ENCODE measurements at places on chromosomes 16 and 17.
A peak's percentile ranks its signal among the peaks of the same experiment; 100 is the strongest.

DNA sequence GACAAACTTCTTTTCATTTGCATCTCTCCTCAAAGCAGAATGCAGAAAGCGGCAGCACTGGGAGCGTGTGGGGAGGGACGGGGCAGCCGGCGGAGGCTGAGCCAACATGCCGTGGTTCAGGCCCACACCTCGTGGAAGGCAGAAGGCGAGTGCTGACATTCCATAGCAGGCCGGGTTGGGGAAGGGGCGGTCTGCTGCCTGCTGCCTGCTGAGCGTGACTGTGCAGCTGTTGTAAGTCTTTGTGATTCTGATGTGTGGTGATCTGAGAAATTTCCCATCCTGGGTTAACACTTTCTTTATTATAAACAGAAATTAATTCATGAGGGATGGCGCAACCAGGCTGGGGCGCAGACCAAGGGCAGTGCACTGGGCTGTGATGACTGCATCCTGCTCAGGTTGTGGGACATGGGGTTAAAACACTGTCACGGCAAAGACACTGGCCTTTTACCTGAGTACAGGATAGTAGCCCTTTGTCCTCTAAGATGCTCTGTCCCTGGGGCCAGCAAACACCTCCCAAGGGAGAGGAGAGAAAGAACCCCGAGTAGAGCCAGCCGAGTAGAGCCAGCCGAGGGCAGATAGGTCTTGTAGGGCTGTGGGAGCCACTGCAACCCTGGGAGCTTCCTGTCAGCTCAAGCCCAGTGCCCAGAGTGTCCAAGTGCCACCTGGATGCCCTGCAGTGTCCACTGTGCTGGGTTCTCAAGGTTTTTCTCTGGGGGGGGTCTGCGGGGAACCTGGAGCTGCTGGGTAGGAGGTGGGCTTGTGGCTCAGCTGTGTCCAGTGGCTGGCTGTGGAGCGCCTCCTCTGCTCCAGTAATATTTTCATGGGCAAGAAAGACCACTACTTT is 8.8 kb upstream of the DNASE1 start:
- DNase-seq = no peak

- DNase-seq = no peak
Measured at GRCh38 chr16:85588562-85589503, 24.3 kb upstream of the GSE1 start.

DNA sequence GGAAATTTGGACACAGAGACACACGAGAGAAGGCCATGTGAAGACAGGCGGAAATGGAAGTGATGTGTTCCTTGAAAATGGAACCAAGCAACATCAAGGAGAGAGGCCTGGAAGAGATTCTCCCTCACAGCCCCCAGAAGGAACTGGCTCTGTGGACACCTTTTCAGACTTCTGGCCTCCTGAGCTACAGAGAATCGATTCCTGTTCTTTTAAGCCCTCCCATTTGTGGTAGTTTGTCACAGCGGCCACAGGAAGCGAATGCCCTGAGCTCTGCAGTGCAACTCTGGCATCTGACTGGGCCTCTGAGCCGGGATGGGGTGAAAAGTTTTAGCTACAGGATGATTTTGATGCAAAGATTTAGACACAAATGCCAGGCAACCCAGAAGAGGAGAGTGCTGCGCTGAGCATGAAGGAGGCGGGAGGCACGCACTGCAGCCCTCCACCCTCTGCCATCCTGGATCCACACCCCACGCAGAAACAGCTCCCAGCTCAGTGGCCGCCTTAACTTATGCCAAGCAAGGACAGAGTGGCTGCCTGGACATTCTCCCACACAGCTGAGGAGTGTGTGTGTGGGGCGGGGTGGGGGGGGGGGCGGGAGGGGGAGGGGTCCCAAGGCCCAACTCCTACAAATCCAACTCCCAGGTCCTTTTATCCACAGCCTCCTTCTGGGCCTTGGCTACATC is 2.2 kb downstream of the TIMP2 start:
- DNase-seq = no peak

DNA sequence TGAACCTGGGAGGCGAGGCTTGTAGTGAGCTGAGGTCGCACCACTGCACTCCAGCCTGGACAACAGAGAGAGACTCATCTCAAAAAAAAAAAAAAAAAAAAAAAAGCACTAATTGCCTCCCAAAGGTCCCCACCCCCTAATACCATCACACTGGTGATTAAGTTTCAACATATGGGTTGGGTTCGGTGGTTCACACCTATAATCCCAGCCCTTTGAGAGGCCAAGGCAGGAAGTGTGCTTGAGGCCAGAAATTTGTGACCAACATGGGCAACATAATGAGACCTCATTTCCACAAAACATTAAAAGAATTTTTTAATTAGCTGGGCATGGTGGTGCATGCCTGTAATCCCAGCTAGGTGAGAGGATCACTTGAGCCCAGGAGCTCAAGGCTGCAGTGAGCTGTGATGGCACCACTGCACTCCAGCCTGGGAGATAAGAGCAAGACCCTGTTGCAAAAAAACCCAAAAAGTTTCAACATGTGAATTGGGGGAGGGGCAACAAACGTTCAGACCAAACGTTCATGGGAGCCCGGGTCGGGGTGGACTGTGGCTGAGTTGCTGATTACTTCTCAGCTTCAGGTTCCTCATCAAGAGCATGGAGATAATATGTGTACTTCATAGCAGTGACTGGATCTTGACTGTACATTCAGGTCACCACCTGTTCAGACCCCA is 62.1 kb upstream of the NOL11 start:
- no peak for DNase-seq

DNA sequence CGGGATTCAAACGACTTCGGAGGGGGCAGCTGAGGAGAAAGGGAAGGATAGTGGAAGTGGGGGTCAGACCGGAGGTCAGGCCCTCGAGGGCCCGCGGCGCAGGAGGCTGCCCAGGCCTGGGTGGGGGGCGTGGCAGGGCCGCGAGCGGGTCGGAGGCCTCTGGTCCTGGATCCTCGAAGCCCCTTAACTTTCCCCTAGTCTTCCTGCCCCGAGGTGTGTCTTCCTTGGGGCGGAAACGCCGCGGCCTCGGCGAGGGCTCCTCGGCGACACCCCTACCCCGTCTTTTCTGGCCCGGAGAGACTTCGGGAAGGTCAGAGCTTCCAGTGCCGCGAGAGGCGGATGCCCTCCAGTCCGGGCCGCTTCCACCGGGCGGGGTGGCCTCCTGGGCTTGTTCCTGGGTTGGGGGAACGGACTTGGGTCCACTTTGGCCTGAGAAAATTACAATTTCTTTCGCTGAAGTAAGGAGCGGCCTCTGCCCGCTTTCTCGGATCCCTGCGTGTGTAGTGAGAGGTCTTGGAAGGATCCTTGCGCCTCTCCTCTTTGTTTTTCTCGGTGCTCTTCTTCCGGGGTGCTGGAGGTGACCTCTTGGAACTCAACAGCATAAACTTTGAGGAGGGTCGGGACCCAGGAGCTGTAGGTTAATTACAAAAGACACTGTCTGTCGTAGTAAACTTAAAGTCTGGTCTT is 491 bp downstream of the IST1 start:
- DNase-seq = no peak

DNA sequence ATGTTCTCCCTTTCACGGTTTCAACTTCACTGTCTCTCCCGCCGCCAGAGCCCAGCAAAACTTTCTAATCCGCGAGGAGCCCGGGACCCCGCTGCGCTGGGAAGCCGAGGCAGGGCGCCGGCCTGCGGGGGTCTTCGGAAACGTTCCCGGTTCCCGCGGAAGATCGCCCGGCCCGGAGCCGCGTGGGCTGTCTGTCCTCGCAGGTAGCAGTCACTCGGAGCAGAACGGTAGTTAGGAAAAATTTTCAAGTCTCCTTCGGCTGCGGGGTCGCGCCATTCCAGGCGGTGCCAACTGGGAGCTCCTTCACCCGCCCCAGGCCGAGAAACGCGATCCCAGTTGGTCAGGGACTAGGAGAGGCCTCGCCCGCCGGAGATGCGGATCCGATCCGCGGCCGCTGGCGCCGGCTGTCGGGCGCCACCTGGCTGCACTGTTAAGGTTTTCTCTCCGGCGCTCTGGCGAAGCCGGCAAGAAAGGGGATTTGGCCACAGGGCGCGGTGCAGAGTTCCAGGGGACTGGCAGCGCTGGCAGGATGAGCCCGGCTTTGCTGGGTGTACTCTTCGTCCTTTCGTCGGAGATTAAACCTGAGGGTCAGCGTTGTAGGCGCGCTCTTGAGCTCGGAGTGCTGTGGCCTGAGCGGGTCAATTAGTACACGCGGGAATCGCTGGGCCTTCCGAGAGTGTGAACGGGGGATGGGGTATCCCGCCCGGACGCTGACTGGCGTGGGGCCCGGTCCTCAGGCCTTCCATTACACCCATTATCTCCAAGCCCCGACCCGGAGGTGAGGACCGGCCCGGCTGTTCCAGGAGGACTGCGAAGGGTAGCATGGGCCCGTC is 135.4 kb downstream of the KCNJ12 start:
- DNase-seq = peak; percentile 41

- peak; percentile 56 for DNase-seq
Measured at GRCh38 chr17:16406742-16407674, 8.4 kb upstream of the TRPV2 start.

GRCh38 chr16:84836967-84837366 is 17.2 kb downstream of the CRISPLD2 start:
- DNase-seq = no peak

GRCh38 chr17:27670791-27671590 is 40.0 kb downstream of the LGALS9 start:
- DNase-seq = no peak

- no peak for DNase-seq
Measured at GRCh38 chr16:50539822-50540710, 8.1 kb upstream of the NKD1 start.

GRCh38 chr17:15941781-15942180 is 3.1 kb upstream of the ADORA2B start:
- no peak for DNase-seq

DNA sequence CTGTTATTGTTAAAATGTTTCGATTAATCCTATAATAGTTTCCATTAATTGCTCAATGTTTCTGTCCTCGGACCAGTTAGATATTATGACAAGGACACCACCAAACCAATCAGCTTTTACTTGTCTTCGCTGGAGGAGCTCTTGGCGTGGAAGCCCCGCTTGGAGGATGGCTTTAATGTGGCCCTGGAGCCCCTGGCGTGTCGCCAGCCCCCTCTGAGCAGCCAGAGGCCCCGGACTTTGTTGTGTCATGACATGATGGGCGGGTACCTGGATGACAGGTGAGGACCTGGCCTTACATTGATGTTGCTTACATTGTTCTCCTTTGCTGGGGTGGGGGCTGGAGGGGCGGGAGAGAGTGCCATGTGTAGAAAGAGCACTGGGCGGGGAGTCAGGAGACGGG is 3.0 kb downstream of the ENGASE start:
- DNase-seq = no peak

DNA sequence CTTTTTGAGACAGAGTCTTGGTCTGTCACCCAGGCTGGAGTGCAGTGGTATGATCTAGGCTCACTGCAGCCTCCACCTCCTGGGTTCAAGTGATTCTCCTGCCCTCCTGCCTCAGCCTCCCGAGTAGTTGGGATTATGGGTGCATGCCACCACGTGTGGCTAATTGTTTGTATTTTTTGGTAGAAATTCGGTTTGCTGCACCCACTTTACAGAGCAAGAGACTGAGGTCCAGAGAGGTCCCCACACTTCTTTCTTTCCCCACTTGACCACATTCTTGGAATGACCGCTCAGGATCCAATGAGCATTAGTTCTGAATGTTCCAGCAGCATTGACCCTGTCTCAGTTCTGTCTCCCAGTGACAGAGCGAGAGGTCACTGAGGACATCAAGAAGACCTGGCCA is 5.3 kb upstream of the SLC16A3 start:
- DNase-seq = no peak

GRCh38 chr17:3659541-3660111 is 8.8 kb downstream of the TAX1BP3 start:
- no peak for DNase-seq
